RWPE1 (cell line): ENCODE measurements at places on chromosomes 7 and 10.

- DNase-seq = peak; percentile 76
These were observed 74.1 kb downstream of the DNAH11 start for GRCh38 chr7:21616796-21617436.

DNA sequence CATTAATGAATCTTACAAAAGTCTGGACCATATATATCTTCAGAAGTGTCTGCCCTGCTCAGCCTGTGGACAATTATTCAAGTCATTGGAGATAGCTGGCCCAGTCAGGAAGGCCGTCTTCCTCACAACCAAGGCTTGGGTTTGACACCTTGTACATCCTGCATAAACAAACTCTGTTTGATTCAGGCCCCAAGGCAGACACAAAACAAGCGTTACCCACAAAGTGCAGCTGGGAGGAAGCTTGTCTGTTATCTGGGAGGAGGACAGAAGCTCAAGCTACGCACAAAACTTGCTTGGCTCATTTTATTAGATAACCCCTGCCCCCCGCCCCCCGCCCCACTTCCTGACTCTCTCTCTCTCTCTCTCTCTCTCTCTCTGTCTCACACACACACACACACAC, 166.9 kb upstream of the WDR11 start:
- no peak for DNase-seq

DNA sequence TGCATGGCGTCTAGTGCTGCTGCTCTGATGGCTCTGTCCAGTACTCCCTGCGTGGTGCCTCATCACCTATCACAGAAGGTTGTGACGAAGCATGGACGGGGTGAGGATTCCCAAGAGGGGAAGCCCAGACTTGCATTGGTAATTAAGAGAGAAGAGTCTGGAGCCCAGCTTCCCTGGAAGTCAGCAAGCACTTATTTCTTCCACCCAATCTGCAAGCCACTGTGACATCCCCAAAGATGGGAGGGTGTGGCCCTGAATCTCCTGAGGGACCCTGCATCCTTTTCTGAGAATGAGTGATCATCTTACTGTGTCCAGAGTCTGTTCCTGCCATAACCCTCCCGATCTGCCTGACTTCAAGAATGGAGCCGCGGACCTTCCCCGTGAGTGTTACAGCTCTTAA, 166.7 kb downstream of the PTPN20 start:
- no peak for DNase-seq

DNA sequence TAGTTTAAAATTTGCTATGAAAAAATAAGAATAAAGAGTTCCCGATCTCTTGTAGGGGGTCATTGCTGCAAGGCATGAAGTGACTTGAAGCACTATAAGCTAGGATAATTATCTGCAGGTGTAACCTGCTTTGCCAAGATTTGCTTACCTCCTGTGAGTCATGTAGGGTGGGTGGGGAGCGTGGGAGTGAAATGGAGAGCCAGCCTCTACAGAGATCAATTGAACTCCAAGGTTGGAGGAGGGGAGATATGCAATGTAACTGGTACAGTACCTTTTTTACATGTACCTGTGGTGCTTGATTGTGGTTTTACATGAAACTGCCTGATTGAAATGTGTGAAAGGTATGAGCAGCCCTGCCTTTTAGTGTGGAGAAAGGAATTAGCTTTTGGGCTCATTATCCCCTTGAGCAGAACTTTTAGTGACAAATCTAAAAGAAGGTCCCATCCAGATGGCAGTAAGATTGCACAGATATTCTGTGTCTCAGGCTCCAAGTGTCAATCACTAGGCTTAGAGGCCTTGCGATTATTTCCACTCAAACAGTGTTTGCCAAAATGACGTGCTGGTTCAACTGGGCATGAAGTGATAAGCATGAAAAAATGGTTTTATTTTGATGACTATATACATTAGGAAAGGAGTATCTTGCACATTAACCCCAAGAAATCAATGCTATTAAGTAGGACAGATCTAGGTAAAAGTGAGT, 138.6 kb upstream of the GRB10 start:
- DNase-seq = peak; percentile 81

GRCh38 chr7:128833148-128833945, 3.1 kb downstream of the FLNC start:
- no peak for DNase-seq

DNA sequence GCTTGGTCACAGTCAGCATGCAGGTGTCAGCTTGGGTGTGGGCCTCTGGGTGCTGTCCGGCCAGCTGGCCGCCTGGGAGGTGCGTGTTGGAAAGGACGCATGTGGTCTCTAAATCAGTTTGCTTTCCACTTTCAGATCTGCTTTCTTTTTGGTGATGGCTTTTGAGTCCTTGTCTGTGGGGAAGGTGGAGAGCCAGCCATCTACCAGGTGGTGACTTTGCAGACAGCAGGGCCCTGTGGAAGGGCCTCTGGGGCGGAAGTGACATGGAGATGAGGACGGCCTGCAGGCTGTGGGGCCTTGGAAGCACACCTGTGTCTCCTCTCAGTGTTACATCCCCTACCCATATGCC, 59.4 kb downstream of the WDR37 start:
- no peak for DNase-seq
